ENCODE measurements at places on chromosomes 7 and 10. TPM values are rescaled to one million over a fixed set of nuclear protein-coding genes. Genes with fewer than 3 reads are reported as not detected.
A peak's percentile ranks its signal among the peaks of the same experiment; 100 is the strongest.

DNA sequence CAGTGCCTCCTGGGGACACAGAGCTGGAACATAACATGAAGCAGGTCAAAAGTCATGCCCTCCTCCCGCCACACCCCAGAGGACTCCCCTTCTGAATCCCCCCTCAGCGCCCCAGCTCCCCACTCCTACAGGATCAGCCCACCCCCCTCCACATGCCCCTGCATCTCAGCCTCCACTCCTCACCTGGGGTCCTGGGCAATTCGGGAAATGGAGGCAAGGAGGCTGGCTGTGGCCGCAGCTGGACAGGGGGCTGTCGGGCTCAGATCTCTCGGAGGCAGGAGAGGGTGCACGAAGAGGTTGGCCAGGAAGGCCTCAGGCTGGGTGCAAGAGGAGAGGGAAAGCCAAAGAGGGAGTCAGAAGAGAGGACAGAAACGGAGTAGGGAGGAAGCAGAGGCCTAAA, 7.8 kb downstream of the ATG9B start:
- DNase-seq = no peak

- no peak for DNase-seq
Observed at GRCh38 chr10:14129770-14130169, 201.0 kb downstream of the FRMD4A start.

GRCh38 chr10:35884657-35885071, 242.6 kb upstream of the FZD8 start:
- peak; percentile 31 for DNase-seq

GRCh38 chr7:143499743-143500348, 22.2 kb downstream of the TAS2R41 start:
- DNase-seq = no peak

Gene SFTPA1
- total RNA-seq = 0.77 TPM

- DNase-seq = no peak
Observed at GRCh38 chr10:104234934-104235333, 2.8 kb upstream of the CFAP43 start.

Gene ANKRD61
- not detected for total RNA-seq

- no peak for DNase-seq
Observed at GRCh38 chr7:359766-360361, 69.9 kb downstream of the FOXL3 start.

Gene STK31
- total RNA-seq = 0.96 TPM

Gene WIPF3
- 2.3 TPM for total RNA-seq

Gene CCZ1
- total RNA-seq = 87.6 TPM

DNA sequence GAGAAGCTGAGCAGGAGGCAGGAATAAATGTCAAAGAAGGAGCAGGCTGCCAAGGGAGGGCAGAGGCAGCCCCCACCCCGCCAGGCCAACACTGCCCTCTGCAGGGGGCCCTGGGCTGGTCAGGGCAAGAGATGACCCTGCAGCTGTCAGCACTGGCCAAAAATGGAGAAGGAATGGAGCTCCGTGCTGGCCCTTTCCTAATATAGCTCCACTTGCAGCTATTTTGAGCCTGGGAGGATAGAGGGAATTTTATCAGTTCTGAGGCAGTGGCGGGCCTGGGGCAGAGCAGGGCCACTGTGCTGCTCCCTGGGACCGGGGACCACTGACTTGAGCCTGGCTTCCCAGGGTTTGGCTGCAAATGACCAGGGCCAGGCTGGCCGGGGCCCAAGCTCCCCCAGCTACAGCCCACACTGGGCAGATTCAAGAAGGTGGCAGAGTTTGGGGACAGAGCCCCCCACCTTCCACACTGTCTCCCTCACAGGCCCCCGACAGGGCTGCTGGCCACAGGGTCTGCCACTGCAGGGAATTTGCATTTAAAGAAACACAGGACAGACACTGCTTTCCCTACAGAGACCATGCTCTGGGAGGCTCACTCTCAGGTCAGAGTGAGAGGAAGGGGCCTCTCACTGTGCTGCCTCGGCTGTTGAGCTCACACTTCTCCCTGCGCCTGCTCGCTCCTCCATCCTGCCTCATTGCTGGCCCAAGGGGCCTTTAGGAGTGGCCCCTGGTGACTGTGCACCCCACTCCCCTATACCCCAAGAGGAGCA, 16.2 kb downstream of the LDB3 start:
- DNase-seq = no peak

DNA sequence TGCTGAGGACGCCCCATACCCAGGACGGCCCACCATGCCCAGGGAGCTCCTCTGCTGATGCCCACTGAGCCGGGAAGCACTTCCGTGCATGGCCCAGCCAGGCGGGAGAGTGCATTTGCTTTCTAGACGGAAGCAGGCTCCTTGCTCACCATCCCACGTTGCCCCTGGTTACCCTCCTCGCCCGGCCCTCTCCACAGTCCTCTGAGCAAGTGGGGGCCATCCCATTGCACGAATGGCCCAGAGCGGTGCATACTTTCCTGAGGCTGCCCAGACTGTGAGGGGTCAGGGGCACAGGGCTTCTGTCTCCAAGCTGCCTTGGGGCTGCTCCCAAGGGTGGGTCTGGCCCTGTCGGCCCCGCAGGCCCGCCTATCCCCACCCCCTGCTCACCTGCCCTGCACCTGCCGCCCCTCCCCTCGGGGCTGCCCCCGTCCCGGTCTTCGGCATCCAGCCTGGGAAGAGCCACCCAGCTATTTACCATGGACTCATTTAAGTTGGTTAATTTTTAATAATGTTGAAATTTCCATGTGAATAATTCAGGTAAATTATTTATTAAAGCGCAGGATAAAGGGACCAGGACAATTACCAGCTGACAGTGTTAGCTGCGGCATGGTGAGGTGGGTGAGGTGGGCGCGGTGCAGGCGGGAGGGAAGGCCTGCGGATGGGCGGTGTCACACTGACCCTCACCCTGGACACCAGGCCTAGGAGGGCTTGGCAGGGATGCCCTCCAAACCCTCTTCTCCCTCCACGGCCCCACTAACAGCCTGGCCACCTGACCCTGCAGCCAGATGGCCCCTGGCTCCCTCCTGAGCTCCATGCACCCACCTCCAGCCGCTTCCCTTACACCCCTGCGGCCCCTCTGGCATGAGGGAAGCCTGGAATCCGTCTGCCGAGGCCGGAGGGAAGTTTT, 104.4 kb downstream of the MICALL2 start:
- no peak for DNase-seq

- no peak for DNase-seq
Observed at GRCh38 chr7:4725850-4726450, 43.9 kb downstream of the FOXK1 start.

DNA sequence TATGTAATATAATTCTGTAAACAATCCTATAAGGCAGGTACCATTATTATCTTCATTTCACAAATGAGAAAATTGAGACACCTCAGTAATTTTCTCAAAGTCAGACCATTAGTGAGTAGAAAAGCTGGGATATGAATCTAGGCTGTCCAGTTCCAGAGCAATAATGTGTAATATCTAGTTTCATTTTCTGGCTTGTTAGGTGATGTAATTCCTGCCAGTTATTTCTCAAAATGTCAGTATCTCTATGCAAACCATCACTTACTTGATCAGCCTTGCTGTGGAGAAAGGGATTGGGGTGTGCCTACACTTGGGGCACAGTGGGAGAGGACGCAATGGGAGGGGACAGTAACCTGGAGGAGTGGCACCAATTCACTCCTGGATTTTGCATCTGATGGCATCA, 157.5 kb downstream of the LYZL1 start:
- DNase-seq = no peak

Gene COA1
- total RNA-seq = 45.1 TPM

DNA sequence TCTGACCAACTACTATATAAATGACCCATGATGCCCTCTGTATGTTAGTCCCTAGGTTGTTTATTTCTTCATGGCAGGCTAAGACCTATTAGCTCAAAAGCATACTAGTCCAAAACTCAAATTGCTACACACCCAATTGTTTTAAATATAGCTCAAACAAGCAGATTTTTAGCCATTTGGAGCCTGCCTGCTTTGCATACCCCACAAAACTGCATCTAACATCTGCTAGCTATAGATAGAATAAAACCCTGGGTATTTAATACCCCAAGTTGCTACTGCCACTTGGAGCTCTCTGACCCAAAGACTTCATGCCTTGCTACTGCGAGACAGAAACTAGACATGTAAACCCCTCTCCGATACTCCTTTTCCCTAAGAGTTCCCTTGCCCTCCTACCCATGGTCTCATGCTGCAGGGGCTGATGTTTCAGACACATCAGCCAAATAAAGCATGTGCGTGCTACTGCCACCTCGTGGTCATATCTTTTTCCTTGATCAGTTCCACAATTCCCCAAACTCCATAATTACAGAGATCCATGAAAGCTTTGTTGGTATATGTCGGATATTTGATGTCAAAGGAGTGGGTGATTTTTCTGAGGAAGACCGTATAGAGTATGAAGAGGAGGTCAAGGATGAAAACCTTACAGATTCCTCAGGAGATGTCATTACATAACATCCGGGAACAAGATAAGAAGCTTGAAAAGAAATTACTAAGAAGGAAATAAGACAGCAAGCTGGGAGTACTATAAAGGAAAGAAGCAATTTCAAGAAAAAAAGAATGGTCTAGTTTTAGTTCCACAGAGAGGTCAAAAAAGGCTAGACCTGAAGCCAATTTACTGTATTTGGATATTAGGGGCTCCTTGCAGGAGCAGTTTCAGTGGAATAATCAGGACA, 386.6 kb downstream of the SH2D4B start:
- DNase-seq = peak; percentile 63

GRCh38 chr10:97784200-97784810, 12.5 kb upstream of the SFRP5 start:
- DNase-seq = no peak

DNA sequence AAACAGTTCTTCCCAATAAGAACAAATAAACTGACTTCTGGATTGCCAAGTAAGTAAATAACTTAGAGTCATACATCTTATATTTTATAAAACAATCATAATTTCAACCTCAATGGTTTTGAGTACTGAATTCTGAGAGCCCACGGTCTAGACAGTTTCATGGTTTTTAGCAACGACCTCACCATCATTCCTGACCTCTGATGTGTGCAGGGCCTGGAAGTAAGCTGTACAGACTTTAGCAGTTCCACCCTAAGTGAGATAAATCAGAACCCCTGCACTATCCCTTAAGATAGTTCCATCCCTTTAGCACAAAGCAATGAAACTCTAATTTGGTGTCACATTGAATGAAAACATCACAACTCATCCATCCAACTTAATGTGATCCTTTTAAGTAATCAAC, 86.0 kb downstream of the NEBL start:
- DNase-seq = no peak

DNA sequence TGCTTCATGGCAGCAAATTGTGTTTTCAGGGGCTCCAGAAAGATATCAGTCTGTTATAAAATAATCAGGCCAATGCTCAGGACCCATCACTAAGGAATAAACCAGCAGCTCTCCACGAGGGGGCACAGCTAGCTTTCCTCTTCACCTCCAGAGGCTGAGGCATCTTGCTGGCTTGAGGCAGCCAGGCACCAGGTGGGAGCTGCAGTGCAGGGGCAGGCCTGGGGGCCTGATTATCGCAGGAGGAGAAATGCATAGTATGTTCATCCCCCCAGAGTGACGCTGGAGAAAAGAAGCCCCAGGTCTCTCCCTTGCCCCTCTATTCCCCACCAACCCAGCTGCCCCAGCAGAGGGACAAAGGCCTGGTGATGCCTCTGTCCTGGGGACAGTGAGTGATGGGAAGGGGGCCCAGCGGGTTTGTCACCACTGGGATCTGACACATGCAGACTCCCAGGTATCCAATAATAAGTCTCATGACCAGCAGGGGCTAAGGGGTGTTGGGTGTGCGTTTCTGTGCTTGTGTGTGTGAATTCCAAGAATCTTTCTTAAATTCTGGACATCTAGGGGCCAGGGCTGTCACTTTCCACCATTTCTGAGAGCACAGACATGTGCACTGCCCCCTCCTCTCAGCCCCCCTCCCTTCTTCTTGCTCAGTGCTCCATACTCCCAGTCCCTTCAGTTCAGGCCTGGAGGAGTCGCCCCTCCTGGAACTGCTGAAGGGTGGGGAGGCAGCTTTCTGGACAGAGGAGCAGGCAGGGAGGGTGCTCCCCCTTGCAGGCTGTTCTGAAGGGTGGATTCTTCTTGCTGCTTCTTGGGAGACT, 128.1 kb upstream of the FAM20C start:
- DNase-seq = peak; percentile 49

DNA sequence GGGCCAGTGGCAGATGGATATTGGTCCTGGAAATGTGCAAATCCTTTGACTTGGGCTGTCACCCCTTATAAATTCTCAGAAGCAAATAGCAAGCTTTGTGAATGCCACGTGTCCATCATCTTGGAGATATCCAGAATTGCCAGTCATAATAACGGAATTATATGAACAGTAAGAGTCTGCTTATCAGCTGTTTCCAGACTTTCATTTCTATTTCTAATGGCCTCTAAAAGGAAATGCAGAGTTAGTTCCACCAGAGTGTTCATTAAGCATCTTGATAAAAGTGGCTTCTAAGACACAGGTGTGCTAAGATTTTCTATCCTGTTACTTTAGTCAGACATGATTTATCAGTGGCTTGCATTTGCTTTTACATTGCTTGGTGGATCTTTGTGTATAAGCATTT, 87.4 kb downstream of the RAMP3 start:
- DNase-seq = no peak

GRCh38 chr7:105118612-105119600, 104.9 kb downstream of the KMT2E start:
- DNase-seq = no peak

DNA sequence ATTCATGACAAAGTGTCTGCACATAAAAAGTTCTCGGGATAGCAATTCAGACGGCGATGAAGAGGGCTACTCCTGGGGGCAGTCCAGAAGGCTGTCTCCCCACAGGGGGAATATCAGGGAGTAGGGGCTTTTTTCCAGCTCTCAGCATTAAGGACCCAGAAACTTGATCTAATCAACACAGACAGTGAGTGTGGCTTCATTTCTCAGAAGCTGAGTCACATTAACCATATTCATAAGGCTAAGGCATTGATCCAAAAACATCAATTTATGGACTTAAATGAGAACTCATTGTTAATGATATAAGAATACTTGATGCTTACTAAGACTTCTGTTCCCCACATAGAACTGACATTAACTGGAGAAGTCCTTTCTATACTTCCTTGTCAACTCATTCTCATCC, 87.5 kb upstream of the AOAH start:
- DNase-seq = no peak

DNA sequence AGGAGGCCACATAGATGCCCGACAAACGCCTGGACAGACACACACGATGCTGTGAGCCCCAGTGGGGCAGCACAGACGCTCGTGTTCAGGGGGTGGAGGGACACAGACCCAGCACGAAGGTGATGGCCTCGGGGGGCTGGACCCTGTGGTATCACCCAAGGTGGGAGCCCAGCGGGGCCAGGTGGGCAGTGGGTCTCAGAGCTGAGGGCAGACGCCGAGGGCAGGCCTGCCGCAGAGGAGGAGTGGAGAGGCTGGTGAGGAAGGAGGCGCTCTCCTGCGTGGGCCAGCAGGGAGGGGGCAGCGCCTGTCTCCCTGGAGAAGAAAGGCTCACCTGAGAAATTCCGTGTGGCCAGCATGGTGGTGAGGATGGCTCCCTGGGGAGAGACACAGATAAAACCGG, 39.6 kb downstream of the YKT6 start:
- DNase-seq = no peak

DNA sequence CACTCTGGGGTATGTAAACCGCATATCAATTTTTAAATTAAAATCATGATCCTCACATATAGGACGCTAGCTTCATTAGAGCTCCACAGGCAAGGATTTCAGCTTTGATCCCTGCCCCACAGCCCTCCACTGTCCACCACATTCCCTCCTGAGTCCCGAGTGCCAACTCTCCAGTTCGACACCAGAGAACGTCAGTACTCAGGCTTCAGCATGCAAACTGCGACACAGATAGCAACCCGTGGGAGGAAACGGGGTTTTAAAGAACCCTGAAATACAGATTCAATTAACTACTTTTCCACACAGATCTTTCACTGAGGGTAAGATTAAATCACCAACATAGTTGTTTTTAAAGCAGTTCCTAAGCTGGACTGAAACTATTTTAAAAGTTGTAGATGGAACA, 26.1 kb downstream of the RAPGEF5 start:
- no peak for DNase-seq
